ENCODE measurements at places on chromosomes 11 and 22.
A peak's percentile ranks its signal among the peaks of the same experiment; 100 is the strongest.

- DNase-seq = no peak
These were observed 848.2 kb downstream of the BRD1 start for GRCh38 chr22:48979482-48979881.

GRCh38 chr22:22025320-22026156 lies 43.0 kb upstream of the TOP3B start:
- no peak for DNase-seq

DNA sequence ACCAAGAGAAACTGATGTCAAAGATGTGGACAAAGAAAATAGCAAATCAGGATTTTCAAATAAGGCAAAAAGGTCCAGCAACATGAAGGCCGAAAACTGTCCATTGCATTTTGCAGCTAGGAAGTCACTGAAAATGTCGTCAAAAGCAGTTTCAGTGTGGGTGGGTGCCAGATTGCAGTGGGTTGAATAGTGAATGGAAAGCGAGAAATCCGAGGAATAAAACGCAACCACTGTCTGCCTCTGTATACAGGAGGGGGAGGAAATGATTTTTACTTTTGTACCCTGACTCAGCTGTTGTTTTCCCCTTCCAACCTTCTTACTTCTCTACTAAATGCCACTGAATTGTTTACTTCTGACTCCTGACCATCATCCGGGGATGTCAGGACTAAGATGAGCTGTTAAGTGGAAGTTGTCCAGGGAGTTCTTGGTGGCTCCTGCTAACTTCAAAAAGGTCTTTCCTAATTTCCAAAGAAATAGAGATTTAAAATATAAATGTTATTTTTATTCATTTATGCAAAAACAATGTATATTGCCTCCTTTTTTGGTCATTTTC lies 64.9 kb upstream of the BIRC3 start:
- peak; percentile 50 for DNase-seq

DNA sequence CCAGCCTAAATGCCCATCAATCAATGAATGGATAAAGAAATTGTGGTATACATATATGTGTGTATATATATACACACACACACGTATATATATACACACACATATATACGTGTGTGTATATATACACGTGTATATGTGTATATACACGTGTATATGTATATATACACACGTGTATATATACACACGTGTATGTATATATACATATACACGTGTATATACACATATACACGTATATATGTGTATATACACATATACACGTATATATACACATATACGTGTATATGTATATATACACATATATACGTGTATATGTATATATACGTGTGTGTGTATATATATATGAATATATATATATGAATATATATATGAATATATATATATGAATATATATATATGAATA lies 54.1 kb downstream of the C2CD3 start:
- DNase-seq = no peak

DNA sequence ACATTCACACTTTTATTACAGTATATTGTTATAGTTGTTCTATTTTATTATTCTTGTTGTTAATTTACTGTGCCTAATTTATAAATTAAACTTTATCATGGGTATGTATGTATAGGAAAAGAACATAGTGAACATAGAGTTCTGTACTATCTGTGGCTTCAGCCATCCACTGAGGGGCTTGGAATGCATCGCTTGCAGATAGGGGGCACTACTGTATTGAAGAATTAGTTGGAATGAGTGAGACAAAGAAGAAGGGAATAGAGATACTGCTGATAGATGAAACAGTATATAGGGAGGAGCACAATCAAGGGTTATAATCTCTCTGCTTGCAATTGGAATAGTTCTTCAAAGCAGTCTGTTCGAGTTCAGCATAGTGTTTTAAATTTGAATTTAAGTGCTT lies 432.2 kb downstream of the RAB38 start:
- DNase-seq = no peak

- DNase-seq = no peak
These were observed 67.0 kb downstream of the IGLL5 start for GRCh38 chr22:22954656-22955055.

DNA sequence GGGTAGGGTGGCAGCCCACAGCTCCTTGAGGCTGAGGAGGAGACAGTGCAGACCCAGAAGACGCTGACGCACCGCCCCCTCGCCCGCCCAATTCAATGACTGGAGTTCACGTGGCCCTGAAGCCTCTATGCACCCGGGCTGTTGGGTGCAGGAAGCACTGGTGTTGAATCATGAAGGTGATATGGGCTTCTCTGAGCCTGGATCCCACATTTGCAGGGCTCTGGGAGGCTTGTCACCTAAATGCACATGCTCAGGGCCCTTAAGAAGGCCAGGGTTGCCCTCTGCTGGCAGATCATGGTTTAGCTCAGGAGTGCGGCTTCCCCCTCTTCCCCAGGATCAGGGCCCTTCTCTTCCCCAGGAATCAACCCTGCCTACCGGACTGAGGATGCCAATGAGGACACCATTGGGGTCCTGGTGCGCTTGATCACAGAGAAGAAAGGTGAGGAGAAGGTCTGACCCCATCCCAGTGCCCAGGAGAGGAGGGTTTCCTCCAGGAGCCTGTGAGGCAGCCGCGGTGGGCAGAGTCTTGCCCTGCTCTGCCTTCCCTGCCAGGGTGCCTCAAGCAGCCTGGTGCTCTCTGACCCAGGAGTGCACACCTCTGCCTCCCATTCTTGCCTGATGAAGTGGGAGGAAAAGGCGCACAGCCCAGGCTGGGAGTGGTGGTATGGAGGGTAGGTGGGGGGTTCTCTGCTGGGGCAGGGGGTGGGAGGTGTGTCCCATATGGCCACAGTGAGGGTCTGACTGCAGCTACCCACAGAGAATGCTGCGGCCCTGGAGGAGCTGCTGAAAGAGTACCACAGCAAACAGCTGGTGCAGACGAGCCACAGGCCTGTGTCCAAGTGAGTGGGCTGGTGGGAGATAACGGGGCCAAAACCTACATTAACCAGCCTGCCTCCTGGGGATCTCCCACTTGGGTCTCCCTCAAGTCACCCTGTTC lies 17.5 kb downstream of the RELT start:
- DNase-seq = peak; percentile 89

- no peak for DNase-seq
These were observed 58.8 kb upstream of the LINC01488 start for GRCh38 chr11:69422645-69423044.

- no peak for DNase-seq
These were observed 27.3 kb upstream of the ELF5 start for GRCh38 chr11:34540870-34541269.

DNA sequence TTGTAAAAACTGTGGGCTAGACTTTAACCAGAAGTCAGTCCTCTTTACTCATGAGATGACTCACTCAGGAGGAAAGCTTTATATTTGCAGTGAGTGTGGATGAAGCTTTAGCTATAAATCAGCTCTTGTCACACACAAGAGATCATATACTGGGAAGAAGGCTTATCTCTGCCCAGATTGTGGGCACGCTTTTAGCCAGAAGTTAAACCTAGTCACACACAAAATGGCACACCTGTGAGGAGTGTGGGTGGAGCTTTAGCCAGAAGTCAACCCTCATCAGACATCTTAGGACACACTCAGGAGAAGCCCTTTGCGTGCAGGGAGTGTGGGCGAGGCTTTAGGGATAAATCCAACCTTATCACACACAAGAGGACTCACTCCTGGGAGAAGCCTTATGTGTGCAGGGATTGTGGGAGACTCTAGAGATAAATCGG lies 706.9 kb upstream of the LUZP2 start:
- DNase-seq = peak; percentile 51

DNA sequence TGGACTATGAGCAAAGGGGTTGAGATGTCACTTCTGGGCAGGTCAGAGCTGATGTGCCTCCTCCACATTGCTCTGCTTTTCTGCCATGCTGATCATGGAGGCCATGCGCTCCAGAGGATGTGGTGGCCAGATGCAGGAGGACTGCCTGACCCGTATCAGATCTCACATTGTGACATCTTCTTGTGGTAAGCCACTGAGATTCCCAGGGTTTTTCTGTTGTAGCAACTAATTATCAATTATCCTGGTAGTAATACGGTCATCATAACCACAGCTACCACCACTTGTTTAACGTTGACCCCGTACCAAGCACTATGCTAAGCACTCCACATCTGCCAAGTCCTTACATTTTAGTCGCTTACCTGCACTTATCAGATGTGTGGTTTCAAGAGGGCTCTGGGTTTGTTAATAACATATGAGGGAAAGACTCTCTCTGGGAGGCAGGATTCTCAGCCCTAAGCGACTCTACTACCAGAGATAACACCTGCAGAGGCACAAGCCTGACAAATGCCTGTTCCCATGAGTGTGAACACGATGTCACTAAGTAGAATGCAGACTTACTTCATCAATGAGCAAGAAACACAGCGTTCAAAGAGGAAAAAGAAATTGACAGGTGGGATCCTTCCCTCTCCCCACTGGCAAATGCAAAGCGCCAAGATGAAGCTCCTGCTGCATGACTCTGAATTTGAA lies 63.6 kb upstream of the TIMP3 start:
- peak; percentile 44 for DNase-seq

DNA sequence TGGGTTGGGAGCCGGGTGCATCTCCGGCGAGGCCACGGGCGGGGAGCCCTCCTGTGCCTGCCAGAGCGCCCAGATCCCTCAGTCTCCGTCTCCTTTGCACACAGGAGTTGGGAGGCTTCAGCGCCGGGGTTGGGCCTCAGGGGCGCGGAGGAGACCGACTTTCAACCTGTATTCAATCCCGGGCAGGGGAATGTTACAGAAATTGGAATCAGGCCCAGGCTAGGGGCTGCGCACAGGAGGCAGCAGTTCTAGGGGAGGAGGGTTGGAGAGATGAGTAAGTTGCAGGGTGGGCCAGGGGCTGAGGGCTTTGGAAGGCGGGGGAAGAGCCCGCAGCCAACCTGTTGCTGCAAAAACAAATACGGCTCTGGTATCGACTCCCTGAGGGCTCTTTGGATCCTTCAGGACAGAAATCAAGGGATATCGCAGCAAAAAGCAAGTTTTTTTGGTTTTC lies 640 bp upstream of the KCNA4 start:
- no peak for DNase-seq

- no peak for DNase-seq
These were observed 49.6 kb upstream of the NECTIN1 start for GRCh38 chr11:119778391-119779194.

DNA sequence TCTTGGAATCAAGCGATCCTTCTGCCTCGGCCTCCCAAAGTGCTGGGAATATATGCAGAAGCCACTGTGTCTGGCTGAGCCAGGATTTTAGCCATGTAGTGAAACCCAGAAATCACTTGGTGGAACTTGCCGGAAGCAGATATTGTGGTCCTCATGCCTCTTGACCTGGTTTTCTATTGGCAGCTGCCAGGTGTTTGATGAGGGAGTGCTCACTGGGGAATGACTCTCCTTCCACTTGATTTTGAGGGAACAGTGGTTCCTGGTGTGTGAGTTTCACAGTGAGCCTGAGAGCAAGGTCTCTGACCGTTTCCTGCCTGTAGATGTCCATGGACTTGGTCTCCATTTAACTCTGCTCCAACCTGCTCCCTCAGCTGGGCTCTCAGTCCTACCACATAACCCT lies 34.7 kb upstream of the ELF5 start:
- DNase-seq = no peak

DNA sequence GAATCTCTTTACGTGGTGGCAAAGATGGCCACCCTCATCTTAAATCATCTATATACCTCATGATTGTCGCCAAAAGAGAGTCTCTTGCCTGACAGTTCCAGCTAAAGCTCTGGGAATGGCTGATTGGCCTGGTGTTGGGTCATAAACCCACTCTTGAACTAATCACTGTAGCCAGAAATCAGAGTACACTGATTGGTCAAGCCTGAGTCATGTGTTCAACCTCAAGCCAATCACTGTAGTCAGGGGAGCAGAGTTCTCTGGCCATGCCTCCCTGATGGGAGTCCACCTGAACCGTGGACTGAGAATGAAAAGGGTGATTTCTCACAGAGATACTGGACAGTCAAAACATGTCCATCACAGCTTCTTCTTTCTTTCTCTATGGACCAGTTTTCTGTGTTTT lies 45.8 kb downstream of the RCN1 start:
- DNase-seq = no peak

GRCh38 chr22:25745341-25746011 lies 3.5 kb downstream of the MYO18B start:
- DNase-seq = peak; percentile 47

DNA sequence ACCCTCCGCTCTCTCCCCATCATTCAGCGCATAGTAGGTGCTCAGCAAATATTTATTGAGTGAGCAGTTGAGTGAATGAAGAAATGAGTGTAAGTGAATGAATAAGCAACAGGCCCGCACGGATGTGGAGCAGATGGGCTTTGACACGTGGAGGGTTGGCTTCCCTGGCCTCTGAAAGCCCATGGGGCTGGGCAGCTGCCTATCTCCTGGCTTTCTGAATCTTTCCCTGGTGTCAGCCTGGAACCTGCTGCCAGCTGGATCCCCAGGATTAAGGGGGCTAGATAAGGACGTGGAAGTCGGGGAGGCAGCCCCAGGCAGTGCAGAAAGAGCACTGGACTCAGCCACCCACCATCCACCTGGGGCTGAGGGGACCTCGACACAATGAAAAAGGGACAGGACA lies 12.6 kb downstream of the IL2RB start:
- no peak for DNase-seq

DNA sequence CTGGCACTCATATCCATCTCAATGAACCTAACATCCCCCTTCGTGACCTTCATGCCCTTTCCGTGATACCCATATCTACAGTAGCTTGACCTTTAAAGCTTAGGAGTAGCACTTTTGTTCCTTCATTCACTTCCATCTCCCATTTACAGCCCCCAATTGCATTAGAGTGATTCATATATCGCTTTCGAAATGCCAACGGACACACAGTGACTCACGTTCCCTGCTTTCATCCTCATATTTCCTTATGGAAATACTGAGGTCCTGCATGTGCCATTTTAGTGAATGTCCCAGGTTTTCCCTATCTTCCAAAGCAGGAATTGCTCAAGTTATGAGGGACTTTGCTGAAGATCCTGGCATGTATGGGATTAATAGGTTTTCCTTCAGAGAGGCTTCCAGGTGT lies 44.3 kb upstream of the CEP126 start:
- peak; percentile 48 for DNase-seq

GRCh38 chr11:117696540-117696939 lies 100.5 kb downstream of the DSCAML1 start:
- DNase-seq = no peak

GRCh38 chr22:24894998-24895397 lies 51.5 kb downstream of the LHFPL7 start:
- DNase-seq = peak; percentile 36

DNA sequence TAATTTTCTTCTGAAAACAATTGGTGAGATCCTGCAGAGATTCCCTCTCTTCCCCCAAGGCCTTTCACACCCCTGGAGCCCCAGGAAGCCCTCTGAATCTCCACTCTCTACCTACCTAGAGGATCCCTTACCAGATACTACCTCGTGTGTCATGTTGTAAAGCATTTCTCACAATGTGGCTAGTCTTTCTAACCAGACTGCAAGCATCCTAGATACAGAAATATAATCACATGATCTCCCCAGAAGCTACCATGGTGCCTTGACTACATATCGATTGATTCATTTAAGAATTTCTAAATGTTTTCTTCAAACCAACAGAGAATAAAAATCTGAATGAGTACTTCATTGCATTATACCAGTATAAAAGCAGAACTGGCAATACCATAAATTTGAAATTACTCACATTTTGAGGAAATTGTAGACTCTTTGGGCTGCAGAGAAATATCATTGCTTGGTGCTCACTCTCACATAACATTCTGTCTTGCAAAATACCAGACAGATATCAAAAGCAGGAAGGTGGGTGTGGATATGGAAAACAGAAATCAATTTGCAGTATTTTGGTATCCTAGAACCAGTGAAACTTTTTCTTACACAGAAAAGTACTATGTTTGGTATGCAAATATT lies 113.5 kb downstream of the MAML2 start:
- DNase-seq = no peak
